ENCODE measurements at places on chromosomes 13 and 19.

DNA sequence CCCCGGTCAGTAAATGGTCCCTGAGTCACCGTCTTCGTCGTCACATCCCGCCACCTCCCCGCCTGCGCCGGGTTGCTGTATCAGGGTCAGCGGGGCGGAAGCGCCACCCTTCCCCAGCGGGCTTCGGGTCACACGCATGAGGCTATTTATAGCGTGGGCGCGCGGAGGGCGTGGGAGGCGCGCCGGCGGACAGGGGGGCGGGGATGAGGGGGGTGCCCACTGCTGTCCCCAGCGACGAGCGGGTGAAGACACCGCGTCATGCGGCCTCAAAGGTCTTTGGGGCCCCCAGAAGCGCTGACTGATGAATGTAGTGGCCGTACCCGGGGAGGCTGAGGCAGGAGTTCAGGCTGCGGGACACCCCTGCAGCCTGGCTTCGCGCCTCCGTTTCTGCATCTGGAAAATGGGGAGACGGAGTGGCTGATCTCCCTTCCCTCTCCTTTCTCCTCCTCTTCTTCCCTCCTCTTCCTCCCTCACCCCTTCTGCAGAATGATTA is 7.9 kb downstream of the UNC13A start:
- peak; percentile 61 for DNase-seq

GRCh38 chr13:96629331-96629730 is 364.9 kb downstream of the OXGR1 start:
- no peak for DNase-seq

DNA sequence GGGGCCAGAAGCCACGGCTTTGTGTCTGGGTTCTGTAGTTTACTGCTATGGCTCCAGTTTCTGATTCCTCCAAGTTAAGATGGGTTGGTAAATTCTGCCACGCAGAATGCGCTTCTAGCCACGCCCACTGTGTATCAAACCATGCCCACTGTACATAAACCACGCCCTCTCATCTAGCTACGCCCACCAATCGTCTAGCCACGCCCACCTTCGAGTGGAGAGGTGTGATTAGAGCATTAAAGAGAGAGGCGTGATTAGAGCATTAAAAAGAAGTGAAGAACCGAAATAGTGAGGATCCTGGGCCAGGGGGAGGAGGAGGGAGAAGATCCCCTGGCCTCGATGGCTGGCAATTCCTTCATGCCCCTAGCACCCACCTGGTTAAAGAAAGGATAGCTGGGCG is 43.7 kb upstream of the ADGRE5 start:
- DNase-seq = no peak

DNA sequence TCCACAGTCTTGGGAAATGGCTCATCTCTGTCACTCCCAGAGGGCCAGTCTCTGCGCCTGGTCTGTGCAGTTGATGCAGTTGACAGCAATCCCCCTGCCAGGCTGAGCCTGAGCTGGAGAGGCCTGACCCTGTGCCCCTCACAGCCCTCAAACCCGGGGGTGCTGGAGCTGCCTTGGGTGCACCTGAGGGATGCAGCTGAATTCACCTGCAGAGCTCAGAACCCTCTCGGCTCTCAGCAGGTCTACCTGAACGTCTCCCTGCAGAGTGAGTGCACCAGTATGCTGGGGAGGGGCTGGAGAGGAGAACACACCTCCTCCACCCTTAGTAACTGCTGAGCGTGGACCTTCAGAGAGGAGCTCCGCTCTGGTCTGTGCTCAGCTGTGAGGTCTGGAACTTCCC is 2.3 kb downstream of the SIGLEC9 start:
- DNase-seq = no peak

- no peak for DNase-seq
These were observed 51.6 kb downstream of the SERP2 start for GRCh38 chr13:44425041-44425814.

DNA sequence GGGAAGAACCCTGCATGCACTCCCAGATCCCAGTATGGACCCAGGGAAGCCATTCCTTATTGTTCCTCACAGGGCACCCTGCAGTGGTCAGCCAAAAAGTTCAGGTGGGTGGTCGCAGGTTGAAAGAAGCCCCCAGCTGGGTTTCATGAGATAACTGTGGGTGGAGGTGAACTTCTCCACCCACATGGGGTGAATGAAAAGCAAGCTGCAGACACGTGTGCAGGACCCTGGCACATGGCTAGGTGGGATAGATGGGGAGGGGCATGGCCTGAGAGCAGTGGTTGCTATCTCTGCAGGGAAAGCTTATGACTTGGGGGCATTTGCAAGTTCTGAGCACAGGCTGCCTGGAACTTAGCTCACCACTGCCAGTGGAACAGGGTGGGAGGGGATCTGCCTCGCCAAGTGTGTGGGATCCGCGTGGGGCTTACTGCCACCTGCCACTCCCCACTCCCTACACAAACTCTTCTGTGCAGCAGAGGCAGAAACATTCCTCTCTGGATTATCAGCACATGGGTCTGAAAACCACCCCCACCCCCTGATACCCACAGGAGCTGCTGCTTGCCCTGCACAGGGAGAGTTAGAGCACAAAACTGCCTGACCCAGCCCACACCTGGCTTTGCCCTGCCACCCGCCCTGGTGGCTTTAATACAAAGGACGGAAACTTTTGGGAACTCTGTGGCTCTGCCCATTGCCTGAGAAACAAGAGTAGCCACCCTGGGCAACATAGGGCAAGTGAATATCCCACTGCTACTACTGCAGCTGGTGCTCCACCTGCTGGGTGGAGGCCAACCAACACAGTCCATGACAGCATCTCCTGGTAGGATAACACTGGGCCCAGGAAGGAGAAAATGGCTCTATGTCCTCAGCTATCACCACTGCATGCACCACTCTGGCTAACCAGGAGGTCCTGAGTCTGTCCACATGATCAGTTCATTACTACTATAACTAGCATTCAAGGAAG is 24.4 kb downstream of the PLA2G4C start:
- DNase-seq = no peak

DNA sequence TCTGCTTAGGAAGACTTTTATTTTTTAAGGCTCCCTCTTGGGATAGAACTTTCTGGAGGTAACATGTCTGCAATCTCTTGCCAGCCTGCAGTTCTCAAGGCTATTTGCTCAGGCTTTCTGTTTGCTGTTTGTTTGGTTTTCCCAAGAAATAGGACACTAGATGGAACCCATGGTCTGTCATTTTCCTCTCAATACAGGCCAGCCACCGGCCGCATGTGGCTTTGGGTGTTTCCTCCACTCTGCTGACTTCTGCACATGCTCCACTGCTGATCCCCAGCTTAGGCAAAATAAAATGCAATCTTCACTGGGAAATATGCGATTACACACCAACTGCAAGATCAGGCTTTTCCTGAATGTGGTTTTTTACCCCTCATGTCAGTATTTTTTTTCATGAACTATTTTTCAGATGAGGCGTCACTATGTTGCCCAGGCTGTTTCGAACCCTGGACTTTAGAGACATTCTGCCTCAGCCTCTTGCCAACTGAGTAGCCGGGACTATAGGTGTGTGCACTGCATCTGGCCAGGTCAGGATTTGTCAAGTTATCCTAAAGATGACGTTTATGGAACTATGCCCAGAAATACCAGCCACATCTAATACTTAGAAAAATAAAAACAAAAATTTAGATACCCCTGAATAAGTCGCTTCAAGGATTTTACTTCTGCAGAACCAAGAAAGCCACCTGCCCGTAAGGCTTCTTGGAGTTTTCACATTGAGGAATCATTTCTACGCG is 94.3 kb upstream of the PABPC3 start:
- no peak for DNase-seq
